ENCODE measurements at places on chromosomes 1 and 21.

DNA sequence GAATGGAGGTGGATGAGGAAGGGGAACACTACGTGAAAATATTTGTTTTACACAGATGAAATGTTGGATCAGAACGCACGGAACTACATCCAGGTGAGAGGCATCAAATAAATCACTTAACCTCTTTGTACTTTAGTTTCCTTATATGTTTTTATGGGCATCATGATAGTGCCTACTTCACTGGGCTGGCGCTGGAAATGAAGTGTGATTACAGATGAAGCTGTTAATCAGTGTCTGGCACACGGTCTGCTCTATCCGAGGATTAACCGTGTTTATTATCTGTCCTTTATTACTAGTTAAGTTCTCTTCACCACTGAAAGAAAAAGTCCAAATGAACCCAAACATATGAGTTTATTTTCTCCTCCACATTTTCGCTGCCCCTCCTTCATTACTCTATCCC lies 96.0 kb upstream of the TRABD2B start:
- DNase-seq = no peak

DNA sequence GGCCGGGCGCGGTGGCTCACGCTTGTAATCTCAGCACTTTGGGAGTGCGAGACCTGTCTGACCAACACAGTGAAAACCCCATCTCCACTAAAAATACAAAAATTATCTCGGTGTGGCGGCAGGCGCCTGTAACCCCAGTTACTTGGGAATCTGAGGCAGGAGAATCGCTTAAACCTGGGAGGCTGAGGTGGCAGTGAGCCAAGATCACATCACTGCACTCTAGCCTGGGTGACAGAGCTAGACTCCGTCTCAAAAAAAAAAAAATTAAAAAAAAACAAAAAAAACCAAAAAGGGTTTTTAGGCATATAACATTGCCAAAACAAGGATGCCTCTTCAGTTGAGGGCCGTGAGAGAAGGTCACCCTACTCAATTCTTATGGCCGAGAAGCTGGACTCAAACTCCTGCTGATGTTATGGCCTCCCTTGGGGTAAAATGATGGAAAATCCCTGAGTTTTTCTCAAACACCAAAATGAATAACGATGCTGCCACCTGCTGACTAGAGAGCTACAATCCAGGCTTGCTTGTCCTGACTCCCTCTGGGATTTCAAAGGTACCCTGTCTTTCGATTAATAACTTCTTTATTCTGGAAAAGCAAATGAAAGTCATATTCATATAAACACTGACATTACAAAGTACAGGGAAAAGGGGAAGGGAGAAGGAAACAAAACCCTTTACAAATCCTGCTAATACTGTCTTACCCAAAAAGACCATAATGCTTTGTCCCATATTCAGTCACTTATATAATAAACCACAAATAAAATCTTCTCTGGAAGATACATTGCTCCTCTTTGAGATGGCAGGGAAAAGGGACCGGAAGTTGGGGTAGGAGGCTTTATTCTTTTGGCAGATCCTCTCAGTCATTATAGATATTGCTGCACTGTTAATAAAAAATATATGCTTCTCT lies 10.7 kb downstream of the RAB42 start:
- no peak for DNase-seq

DNA sequence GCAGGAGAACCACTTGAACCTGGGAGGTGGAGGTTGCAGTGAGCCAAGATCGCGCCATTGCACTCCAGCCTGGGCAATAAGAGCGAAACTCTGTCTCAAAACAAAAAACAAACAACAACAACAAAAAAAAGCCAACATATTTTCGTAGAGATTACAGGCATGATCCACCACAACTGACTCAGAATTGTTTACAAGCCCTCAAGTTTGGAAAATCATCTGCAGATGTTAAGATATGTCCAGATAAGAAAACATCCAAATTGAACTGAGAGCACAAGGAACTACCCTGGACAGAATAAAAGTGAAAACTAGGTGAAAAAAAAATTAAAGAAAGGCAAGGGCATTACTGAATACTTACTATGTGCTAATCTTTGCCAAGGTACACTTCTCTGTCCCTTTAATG lies 89.8 kb upstream of the WLS start:
- no peak for DNase-seq

DNA sequence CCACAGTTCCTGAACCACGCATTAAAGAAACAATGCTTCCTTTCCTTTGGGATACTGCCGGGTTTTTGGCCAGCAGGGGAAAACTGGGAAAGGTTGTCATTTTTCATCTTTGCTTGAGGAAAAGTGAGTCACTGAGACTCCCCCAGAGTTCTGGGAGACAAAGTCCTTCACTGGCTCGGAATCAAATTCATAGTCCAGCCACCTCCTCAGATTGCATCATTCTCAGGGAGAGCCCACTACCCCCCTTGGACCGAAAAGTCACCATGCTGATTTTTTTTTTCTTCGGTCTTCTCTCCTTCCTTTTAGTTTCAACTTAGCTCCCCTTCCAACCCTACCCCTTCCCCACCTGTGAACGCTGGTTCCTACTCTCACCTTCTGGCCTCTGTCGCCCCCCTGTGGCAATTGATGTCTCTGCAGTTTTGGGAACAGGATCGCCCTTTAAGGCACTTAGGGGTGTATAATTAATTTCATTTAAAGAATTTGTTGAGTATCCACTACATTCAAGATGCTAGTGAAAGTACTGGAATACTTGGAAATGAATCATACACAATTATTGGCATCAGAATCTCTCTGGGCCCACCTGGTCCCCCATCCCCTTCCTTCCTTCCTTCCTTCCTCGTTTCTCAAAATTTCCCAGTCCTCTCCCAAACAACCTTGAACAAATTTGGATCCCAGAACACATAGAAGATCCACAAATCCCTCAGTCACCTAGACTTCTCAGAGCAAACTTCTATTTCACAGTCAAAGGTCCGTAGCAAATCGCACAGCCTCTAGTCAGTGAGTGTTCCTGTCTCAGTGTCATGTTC lies 6.9 kb downstream of the ACKR1 start:
- peak; percentile 4 for DNase-seq

GRCh38 chr1:43227143-43227764 lies 42.5 kb upstream of the TMEM125 start:
- DNase-seq = peak; percentile 82

DNA sequence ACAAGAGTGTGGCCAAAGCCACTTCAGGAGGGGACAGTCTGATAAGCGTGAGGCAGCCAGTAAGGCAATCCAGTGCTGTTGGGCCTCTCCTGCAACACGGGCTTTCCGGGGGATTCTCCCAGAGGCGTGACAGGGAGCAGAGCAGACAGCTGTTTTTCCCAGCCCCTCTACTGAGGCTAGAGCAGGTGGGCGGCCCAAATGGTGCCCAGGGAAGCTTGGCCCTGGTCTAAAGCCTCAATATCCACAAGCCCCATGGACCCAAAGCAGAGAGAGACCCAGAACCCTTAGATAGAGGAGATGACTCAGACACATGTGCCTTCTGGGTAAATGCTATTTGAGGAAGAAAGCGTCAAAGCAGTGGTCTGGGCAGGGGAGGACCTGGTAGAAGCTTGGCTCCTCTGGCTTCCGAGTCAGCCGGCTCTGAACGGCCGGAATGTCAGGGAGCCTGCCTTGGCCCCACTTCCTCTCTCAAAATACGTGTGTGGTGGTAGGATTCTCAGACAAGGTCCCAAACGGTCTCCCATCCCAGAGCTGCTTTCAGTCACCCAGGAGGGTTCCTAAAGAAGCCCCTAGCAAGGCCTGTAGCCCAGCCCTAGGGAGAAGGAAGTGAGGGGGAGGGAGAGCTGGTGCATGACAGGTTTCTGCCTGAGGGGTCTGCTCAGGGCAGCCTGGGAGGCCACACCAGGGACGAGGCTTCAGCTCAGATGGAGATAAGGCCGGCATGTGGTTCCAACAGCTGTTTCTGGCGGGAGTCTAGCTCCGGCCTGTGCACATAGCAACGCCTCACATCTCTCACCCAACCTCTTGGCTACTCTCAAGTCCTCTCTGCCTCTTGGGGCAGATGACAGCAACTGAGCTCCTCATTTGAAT lies 28.8 kb downstream of the PIK3C2B start:
- DNase-seq = no peak

GRCh38 chr1:94962409-94963265 lies 35.7 kb upstream of the CNN3 start:
- DNase-seq = no peak

DNA sequence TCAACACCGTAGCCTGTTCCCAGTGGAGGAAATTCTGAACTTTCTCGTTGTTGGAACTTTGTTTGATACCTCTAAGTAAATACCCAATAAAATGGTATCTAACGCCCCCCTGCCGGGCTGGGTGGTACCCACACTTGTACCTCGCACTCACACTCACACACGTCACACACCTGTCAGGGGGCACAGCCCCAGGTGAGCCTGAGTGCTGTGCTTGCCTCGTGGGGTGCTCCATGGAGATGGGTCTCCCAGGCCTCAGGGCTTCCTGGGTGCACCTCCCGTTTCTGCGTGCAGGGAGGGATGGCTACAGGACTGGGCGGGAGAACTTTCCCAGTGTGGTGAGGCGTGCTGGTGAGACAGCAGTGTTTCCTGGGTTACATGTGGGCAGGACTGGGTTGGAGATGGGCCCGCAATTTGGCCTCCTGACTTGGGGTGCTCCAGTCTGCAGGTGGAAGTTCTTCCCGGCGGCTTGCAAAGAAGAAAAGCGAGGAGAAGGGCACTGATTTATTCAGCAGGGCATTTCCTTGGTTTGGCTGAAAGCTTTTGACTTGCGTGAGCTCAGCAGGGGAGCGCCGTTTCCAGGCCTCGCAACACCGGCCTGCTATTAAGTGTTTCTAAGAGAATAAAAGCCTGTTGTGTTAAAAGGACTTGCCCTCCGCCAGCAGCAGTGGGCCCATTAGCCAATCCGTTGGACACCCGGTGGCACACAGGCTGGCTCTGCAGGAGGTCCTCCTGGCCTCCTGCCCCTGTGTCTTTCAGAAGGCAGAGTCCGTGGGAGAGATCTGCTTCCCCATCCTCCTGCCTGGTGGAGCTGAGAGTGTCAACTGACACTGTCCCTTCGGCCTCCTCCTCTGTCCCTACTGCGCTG lies 79.7 kb downstream of the KIF26B start:
- DNase-seq = no peak

- no peak for DNase-seq
These were observed 323.5 kb downstream of the DUSP10 start for GRCh38 chr1:221418346-221418745.

DNA sequence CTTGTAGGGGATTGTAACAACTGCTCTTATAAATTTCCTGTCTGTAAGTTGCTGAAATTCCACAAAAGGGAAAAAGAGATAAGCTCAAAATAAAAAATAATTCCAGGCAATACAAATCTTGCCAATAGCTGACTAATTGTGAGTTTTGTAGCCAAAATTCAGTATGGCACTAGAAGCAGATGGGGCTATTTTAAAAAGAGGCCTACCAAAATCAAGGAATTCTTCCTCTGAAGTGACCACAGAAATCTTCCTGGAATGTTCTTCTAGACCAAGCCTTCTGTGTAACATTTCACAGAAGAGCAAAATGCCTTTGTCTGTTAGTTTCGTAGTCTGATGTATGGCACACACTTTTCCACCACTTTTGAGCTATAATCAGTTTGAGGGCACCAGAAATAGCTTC lies 127.6 kb downstream of the CYYR1 start:
- no peak for DNase-seq

GRCh38 chr1:215599418-215600074 lies 32.4 kb downstream of the KCTD3 start:
- DNase-seq = no peak

GRCh38 chr1:221778125-221778524 lies 36.2 kb upstream of the DUSP10 start:
- DNase-seq = no peak

GRCh38 chr1:234437423-234438171 lies 41.4 kb downstream of the TARBP1 start:
- no peak for DNase-seq

GRCh38 chr21:36093512-36093911 lies 23.7 kb downstream of the CBR1 start:
- no peak for DNase-seq

DNA sequence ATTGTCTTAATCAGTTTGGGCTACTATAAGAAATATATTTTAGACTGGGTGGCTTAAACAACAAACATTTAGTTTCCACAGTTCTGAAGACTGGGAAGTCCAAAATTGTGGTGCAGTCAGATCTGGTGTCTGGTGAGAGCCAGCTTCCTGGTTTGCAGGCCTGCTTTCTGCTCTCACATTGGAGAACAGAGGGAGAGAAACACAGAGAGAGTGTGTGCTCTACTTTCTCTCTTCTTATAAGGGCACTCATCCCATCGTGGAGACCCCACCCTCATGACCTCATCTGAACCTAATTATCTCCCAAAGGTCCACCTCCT lies 4.1 kb downstream of the LEPR start:
- DNase-seq = no peak

- DNase-seq = peak; percentile 16
These were observed 13.2 kb downstream of the MX1 start for GRCh38 chr21:41439248-41439647.

GRCh38 chr1:32702599-32703478 lies at the start of gene SYNC:
TSS of gene SYNC (minus strand) at chr1:32702770. CDS start at chr1:32702660, 110 bp downstream.
- no peak for DNase-seq

DNA sequence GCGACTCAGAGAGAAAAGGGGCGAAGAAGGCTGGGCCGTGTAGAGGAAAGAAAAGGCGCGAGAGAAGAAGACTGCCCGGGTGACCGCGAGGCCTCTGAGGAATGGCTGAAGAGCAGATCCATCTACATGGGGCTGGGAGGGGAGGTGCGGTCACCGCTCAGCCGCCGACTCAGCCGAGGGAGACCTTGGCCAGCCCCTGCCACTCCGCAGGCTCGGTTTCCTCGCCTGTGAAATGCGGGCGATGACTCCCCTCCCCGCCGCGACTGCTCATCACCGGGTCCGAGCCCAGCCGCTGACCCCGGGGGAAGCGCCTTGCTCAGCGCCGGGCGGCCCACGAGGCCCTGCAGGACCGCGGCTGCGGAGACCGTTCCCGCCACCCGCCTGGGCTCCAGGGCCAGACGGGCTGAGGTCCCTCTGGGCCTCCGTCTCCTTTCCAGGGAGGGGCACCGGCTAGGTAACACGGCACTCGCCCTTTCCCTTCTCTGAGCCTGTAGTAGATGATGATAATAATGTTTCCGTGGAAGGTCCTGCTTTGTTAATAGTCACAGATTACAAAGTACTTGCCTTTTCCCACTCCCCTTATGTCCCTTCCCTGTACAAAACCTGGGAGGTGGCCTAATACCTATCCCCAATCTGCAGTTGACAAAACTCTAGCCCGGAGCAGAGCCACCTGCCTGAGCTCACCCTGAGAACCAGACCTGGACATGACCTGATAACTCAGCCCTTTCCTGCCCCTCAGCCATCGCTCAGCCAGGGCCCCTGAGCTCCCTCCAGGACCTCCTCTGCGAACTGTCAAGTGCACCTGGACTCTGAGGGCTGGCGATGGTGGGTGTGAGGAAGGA lies 1.6 kb upstream of the BSND start:
- peak; percentile 32 for DNase-seq

DNA sequence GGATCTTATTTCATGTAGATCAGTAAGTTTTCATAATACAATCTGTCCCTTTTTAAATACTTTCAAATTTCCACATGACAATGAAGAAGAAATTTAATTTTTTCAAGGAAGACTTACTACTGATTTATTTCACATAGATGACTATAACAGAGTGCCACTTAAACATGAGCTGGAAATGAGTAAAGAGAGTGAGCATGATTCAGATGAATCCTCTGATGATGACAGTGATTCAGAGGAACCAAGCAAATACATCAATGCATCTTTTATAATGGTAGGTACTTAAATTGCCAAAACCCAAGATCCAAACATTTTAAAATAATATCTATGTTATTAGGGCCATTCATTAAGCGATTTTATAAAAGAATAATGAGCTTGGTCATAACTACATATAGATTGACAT lies 110.4 kb downstream of the PTPRC start:
- DNase-seq = no peak

- DNase-seq = no peak
These were observed 116.5 kb upstream of the C1orf174 start for GRCh38 chr1:4016351-4017130.

- DNase-seq = no peak
These were observed 53.6 kb upstream of the SSX2IP start for GRCh38 chr1:84743896-84744295.
